ENCODE measurements at places on chromosomes 2 and 18. TPM values are rescaled to one million over a fixed set of nuclear protein-coding genes. Genes with fewer than 3 reads are reported as not detected.

- DNase-seq, result no peak
Observed at GRCh38 chr2:181780657-181781056, 100.3 kb upstream of the NEUROD1 start.

- no peak for DNase-seq
Observed at GRCh38 chr2:7083580-7084509, 166.6 kb downstream of the RNF144A start.

DNA sequence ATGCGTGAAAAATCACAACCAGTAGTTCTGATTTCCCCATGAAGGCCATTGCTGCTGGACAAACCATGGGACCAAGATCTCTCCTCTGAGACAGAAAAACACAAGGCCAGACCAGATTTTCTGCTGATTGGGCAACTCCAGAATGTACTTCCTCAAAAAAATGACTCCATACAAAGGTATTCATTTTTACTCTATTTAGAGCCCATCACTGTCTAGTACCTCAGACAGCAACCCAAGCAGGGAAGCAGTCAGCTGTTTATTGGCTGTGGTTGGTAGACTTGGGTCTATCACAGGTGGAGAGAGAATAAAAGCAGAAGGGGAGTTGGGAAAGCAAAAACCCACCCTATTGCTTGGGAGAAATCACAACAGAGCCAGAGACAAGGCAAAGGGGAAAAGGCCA, 219.9 kb downstream of the PIK3C3 start:
- DNase-seq, result no peak

DNA sequence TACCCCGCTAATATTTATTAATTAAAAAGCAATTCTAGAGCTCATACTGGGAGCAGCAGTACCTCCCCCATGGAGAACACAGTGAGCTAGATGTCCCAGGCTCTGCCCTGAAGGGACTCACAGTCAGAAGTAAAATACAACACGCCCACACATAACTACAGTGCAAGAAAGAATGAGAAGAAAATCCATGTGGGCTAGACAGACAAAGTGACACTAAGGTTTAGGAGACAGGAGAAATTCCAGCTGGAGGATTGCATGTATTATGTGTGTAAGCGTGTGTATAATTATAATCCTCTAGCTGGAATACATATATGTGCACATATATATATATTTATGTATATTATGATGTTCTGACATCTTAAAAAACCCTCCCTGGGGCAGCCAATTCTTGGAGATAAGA, 15.7 kb downstream of the SOWAHC start:
- no peak for DNase-seq

- DNase-seq, result peak; percentile 58
Observed at GRCh38 chr2:217105733-217106649, 246.1 kb upstream of the TNP1 start.

DNA sequence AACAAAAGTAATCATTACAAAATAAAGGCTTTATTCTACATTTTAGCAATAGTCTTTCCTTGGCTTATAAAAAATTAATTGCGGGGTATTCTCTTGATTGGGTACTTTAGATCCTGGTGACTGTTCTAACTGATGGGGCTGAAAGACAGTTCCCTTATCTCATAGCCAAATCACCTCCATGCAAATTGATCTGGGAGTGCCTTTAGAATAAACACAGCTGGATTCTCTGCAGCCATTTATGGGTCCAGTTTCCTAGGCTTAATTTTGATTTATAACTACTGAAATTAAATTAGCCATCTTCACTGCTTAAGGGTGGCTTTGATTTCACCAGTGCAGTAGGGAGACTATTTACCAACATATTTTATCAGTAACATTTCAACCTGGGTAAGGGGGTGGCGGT, 337.1 kb downstream of the NRXN1 start:
- DNase-seq, result no peak

DNA sequence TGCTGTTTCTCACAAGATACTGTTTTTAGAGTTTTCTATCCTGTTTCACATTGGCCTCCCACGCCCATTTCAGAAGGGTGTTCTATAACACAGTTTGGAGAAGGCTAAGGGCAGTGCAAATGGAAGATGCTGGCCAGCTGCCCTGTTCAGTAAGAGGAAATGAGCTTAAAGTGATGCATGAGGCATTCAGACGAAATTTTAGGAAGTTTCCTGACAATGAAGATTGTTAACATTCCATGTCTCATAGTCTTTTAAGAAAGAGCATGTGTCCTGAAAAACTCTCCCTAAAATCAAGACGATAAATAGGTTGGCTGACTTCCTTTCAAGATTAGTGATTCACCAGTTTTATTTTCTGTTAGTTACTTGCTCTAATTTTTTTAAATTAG, 484.2 kb upstream of the NRP2 start:
- no peak for DNase-seq

GRCh38 chr2:228417526-228417925, 236.0 kb upstream of the SPHKAP start:
- no peak for DNase-seq

GRCh38 chr2:39618736-39619135, 47.0 kb upstream of the TMEM178A start:
- DNase-seq, result no peak

DNA sequence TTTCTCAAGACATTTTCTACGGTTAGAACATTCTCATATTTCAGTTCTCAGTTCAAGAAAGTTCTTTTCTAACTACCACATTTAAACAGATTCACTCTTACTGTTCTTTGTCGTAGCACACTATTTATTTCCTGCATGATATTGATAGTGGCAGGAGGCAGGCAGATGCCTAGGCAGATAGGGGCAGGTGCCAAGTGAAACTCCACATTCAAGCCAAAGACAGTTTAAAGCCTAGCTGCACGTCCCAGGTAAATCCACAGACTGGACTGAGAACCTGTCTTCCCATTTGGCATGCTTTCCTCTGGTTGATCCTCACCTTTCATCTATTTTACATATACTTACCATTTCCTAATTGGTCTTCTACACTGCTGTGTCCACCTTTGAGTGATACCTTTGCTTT, 359.3 kb downstream of the TMX3 start:
- no peak for DNase-seq

- no peak for DNase-seq
Observed at GRCh38 chr2:45497355-45497754, 113.7 kb downstream of the SRBD1 start.

DNA sequence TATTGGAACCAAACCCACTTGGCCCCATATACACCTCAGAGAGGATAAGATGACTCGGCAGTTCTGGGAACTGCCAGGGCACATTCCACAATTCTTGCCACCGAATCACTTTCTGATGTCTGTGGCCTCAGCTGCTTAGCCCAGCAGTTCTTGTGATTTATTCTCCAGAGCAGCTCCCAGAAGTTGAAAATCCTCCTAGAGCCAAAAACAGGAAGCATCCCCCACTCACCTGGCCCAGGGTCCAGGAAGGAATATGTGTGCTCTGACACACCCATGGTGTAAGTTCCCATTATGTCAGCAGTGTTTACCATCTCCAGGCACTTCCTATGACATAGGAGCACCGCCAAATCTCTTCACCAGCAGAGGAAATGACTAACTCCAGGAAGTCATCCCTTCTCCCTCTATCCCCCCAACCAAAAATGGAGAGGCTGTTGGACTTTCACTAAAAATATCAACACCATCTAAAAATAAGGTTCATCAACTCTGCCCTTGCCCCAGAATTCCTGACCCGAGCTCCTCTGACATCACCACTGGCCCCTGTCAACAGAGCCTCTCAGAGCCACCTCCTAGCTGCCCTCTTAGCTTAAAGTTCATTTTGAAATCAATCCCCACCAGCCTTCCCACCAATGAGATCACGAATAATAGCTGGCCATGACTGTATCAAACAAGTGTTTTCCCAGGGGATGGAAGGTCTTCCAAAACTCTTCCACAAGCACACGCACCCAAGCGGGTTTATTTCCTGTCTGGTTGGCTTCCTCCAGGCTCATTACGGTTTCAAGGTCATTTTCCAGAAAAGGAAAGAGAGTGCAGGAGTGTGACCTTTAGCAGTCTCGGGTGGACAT, 223.1 kb upstream of the PARD3B start:
- DNase-seq, result no peak

GRCh38 chr18:12928641-12929040, 19.2 kb upstream of the SEH1L start:
- DNase-seq, result no peak

DNA sequence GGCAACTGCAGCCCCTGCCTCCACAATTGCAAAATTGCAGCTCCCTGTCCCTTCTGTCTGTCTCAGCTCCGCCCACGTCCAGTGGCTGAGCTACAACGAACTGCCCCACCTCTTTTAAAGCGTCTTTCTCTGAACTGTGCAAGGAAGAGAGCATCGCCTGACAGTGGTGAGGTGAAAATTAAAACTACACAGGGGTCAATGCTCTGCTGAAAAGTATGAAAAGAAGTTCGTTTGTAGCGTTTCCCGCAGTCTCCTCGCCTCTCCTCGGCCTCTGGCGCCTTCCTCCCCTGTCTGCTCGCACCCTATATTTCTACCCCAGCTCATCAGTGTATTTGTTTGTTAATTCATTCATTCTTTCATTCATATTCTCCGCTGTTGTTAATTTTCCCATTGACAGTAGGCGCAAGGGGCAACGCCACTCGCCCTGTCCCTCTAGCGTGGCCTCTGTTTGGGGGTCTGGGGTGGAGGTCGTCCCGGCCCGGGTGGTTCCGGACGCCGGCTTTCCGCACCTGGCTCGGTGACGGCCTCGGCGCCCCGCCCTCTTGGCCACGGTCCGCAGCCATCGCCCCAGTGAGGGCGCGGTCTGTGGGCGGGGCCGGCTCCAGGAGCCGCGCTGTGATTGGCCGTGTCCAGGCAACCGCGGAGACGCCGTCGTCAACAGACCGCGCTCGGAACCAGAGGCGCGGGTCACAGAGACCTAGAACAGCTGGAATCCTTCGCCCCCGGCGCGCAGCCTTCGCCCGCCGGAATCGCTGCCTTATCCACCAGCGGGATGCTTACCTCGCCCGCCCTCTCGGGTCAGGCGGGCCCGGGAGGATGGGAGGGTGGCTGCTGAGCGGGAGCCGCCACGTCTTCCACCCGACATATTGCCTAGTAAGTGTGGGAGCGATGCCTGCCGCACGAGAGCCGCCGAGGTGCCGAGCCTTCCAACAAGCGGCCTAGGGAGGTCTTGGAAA, at the start of gene VWA3B:
Gene VWA3B, plus strand, starts transcription at position 677 of the 956 bp plus-strand sequence. CDS start 5,926 bp downstream, outside the sequence.
- DNase-seq, result no peak

GRCh38 chr2:240259201-240259923, 118.9 kb upstream of the OTOS start:
- DNase-seq, result peak; percentile 80

GRCh38 chr2:25758348-25758747, 85.0 kb upstream of the DTNB start:
- no peak for DNase-seq

DNA sequence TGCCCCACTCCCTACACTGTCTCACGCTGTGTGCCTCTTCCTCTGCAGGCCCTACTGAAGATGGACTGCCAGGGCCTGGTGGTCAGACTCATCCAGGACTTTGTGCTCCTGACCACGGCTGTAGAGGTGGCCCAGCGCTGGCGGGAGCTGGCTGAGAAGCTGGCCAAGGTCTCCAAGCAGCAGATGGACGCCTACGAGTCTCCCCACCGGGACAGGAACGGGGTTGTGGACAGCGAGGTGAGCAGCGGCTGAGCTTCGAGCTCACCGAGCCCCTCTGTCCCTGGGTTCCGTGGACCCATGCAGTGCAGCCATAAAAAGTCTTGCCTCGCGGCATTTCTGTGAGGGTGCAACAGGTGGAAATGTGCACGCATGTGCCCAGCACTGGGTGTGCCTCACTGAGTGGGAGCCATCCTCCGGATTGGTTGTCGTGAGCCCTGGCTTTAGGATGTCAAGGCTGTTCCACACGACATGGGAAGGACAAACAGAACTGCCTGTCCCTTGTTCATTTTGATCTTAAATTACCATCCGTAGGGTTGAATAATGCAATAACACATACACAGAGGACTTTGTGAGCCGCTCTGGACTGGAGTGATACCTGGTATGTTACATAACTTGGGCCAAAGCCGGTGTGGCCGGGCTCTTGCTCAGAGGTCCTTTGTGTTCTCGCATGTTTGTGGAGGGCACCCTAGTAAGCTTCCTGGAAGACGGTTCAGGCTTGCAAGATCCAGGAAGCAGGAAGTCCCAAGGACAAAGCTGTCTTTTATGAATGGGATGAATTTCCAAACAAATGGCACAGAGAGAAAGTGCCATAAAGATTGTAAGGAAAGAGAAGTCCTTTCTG, 100.9 kb downstream of the SH3BP4 start:
- no peak for DNase-seq

DNA sequence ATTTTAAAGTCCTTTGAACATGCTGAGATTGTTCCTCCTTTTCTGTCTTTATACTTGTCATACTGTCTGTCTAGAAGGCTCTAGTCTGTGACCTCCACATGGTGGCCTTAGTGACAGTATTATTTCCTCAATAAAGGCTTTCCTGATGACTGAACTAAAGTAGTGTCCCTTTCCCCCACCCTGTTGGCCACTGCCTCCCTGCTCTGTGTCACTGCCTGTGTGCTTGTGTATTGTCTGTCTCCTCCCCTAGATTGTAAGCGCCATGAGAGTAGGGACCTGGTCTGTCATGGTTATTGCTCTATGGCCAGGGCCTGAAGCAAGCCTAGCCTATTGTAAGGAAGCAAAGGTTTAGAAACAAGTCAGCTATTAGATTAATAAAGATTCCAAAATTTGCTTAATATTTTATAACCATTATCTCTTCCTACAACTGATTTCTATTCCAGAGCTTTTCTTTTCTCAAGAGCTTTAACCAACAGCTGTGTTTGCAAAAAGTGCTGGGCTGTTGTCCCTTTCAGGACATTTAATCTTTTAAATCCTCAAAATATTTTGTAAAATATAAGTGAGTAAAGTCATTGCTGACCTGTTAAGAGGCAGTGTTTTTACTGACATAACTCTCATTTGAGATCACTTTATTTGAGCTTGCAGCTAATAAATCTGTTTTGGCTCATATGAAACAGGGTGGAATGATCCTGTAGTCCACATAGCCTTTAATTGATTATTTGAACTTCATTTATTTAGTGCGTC, 35.5 kb downstream of the DIS3L2 start:
- DNase-seq, result no peak

DNA sequence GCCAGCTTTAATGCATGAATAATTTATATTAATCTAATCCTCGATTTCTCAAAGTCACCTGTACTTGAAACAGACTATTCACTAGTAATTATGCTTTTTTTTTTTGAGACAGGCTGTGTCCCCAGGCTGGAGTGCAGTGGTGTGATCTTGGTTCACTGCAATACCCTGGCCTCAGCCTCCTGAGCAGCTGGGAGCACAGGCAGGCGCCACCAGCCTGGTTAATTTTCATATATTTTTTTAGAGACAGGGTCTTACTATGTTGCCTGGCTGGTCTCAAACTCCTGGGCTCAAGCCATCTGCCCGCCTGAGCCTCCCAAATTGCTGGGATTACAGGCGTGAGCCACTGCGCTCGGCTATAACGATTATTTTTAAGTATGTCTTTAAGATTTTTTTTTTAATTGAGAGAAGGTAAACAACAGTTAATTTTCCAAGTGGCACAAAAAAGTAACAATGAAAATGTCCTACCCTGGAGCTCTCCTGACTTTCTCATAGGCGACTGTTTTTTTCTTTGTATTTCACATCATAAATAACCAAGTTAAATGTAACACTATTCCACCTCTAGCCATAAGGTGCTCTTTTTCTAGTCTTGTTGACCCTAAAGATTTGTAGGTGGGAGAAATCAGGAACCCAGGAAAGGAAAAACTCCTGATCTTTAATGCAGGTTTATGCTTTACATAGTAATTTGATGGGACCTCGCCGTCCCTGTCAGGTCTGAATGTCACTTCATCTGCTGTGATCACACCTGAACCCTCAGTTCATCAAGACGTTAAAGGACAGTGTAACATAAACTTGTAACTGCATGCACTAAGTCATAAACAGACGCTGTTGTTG, 1.3 kb upstream of the ANKRD12 start:
- DNase-seq, result no peak

GRCh38 chr2:204260162-204260877, 285.0 kb upstream of the PARD3B start:
- peak; percentile 43 for DNase-seq

Gene POTEI
- not detected for total RNA-seq

Gene CXCR1
- 4.4 TPM for total RNA-seq

Gene PROKR1
- total RNA-seq, result not detected

Gene TAF1B
- total RNA-seq, result 11.2 TPM

Gene DNAJC5G
- 0.68 TPM for total RNA-seq
